Aortic smooth muscle cell (primary cell): ENCODE measurements at places on chromosomes 12 and 14. TPM values are rescaled to one million over a fixed set of nuclear protein-coding genes. Genes with fewer than 3 reads are reported as not detected.

The KCNK13 gene
- total RNA-seq = 0.13 TPM in 1 of 2 replicates, not detected in the other

The SIX6 gene
- not detected in 2 replicates for total RNA-seq

The CBLN3 gene
- 3.0 and 4.5 TPM in 2 replicates for total RNA-seq

The GNB3 gene
- total RNA-seq = 1.6 and 1.8 TPM in 2 replicates

The ASCL1 gene
- total RNA-seq = not detected in 2 replicates

The BHLHE41 gene
- total RNA-seq = 3.8 and 5.3 TPM in 2 replicates

The CLEC4C gene
- not detected in 2 replicates for total RNA-seq

The FOXG1 gene
- not detected in 2 replicates for total RNA-seq

The C12orf60 gene
- total RNA-seq = 0.79 and 3.9 TPM in 2 replicates

The PAPLN gene
- 2.8 and 3.6 TPM in 2 replicates for total RNA-seq

The INSM2 gene
- not detected in 2 replicates for total RNA-seq

The GPR132 gene
- total RNA-seq = not detected in 2 replicates

The PRR4 gene
- 0.53 and 2.2 TPM in 2 replicates for total RNA-seq

The PRH2 gene
- not detected in 2 replicates for total RNA-seq

The CELA1 gene
- not detected in 2 replicates for total RNA-seq

The RAPGEF3 gene
- total RNA-seq = 5.7 and 7.9 TPM in 2 replicates

The ENDOU gene
- total RNA-seq = 0.40 and 0.81 TPM in 2 replicates

The PTPRQ gene
- total RNA-seq = under 0.01 and 0.06 TPM in 2 replicates
